ENCODE measurements at places on chromosomes 3 and 15.

- DNase-seq: no peak
These were observed 283.1 kb upstream of the RASGRP1 start for GRCh38 chr15:38847666-38848065.

GRCh38 chr15:74136814-74137536 is 6.6 kb downstream of the ISLR2 start:
- no peak for DNase-seq

DNA sequence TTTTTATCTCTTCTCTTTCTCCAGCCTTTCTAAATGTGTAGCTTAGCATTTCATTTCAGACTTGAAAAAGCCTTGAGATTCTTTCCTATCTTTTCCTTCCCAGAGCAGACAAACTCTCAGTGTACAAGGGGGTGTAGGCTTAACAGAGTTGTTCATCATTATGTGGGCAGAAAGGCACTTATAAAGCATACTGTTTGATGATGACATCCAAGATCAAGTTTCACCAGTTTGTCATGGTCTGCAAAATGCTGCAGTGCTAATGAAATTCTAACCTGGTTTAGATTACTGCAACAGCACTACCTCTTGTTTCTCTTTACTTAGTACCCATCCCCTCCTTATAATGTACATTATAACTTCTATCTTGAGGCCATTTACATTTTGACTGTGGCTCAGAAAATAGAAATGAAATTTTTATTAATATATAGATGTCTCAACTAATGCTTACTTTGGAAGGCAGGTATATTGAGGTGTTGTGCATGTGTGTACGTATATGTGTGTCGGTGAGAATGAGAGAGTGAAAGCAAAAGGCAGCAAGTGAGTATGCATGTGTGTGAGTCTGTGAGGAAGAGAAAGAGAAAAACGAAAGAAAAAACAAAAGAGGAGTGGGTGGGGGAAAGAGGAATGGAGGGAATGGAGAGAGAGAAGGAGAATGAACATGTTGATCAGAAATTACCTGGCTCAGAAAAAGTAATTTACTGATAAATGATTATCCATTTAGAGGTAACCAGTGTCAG is 1043.6 kb downstream of the TUSC7 start:
- no peak for DNase-seq

GRCh38 chr15:71079208-71080044 is 35.8 kb upstream of the THSD4 start:
- peak; percentile 46 for DNase-seq

GRCh38 chr15:91289324-91289723 is 189.3 kb downstream of the SV2B start:
- peak; percentile 63 for DNase-seq

DNA sequence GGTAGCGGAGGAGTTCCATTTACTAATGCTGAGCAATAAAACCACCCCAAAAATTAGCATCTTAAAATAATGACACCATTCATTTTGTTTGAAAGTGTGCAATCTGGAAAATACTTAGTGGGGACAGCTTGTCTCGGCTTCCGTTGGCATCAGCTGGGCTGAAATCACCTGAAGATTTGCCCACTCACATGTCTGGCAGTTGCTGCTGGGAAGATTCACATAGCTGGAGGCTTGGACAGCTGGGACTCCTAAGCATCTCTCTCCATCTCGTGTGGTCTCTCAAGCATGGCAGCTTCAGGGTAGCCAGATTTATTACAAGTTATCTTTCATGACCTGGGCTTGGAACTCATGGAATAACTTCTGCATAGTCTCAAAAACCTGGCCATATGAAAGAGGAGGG is 38.4 kb upstream of the BFSP2 start:
- no peak for DNase-seq

DNA sequence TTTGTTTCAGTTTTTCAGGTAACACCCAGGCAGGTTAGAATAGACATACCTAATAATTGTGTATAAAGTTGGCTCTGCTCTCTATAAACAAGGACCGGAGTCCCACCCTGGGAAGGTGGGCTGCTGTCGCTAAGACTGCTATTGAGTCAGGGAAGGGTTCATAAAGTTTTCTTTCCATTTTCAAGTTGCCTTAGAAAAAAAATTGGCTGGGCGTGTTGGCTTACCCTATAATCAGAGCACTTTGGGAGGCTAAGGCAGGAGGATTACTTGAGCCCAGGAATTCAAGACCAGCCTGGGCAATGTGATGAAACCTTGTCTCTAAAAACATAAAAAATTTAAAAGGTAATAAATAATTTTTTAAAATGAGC is 11.3 kb upstream of the PIAS1 start:
- DNase-seq: no peak

- no peak for DNase-seq
These were observed 43.9 kb downstream of the UBE3A start for GRCh38 chr15:25394898-25395297.

GRCh38 chr15:47394286-47394809 is 323.0 kb upstream of the SEMA6D start:
- peak; percentile 38 for DNase-seq

All from mesendoderm (in vitro differentiated cells).